ENCODE measurements at places on chromosomes 16 and 17.

DNA sequence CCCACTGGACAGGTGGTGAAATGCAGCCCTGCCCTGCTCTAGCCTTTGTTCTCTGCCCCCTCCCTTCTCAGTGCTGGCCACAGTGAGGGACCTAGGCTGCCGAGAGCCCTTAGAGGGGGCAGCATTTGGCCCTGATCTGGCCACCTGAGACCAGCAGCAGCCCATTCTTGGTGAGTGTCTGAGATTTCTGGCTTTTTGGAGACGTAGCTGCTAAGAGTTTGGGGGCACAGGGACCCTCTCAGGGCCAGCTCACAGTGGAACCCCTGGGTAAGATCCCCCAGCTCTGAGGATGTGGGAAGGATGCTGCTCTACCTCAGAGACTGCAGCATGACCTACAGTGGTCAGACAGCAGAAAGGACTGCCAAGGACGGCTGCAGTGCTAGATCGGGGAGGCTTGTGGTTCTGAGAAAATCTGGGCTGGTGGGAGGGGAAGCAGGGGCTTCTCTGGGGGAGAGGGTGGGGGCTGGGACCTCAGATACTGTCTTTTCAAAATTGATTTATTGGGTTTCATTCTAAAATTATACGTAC, 13.3 kb downstream of the GRB7 start:
- no peak for ATAC-seq

DNA sequence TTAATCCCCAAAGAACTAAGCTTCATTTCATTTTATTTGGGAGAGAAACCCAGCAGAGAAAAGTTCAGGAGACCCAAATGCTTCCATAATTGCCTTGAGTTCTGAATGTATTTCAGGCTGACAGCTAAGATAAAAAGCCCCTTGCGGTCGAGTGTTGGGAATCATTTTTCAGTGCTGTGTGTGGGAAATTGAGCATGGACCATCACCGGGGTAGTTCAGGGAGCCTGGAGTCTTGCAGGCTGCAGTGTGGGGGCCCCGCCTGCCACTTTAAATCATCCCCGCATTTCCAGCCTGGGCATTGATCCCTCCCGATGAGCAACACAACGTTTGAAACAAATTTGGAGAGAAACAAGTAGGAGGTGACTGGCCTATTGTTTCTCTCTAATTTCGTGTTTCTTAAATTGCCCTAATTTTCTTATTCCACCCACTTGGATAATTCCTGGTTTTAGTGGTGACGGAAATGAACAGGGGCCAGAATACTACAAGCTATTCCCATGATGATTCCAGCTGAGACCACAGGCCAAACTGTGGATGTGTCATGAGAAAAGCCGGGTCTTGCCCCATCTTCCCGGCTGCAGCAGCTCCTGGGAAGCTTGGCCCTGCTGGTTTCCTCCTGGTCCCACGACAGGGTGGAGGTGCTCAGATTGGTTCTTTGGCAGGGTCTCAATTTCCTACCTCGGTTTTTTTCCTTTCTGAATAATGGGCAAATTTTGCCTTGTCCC, 75.1 kb downstream of the FOXL1 start:
- ATAC-seq, result no peak

- ATAC-seq, result no peak
Measured at GRCh38 chr16:53809088-53809932, 105.4 kb downstream of the FTO start.

GRCh38 chr17:58092797-58093385, 9.7 kb downstream of the DYNLL2 start:
- no peak for ATAC-seq

DNA sequence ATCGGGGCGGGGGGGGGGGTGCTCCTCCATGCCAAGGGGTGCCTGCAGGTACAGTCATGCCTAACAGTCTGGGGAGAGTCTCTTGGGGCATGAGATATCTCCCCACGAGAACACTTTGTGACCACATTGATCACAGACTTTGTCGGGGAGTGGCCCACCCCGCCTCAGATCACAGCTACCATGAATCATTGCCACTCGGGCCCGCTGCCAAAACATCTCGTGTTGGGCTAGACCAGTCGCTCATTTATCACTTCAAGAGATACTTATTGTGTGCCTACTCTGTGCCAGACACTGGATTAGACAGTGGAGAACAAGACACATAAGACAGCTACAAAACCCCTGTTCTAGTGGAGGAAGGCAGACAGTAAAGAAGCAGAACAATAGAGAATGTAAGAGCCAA, 72.6 kb downstream of the CLEC16A start:
- peak; percentile 56 for ATAC-seq

DNA sequence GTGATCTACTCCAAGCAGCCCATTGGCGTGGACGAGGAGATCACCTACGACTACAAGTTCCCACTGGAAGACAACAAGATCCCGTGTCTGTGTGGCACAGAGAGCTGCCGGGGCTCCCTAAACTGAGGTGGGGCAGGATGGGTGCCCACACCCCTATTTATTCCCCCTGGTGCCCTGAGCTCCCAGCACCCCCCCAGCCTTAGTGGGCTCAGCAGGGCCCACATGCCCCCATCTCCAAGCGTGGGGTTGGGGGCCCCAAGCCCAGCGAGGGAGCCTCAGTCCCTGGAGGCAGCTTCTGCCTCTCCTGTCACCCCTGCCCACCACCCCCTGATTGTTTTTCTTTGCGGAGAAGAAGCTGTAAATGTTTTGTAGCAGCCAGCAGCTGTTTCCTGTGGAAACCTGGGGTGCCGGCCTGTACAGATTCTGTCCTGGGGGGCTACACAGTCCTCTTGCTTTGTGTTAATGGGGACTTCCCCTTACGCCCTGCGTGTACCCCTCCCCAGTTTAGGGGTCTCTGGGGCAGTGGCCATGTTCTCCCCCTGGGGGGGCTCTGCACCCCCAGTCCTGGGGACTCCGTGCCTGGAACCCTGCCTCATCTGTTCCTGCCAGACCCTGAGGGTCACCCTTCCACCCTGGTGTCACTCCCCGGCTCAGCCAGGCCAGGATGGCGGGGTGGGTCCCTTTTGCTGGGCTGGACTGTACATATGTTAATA, 953 bp upstream of the HSD3B7 start:
- ATAC-seq, result no peak

GRCh38 chr17:73308017-73308823, 3.6 kb downstream of the CDC42EP4 start:
- no peak for ATAC-seq

GRCh38 chr17:69117855-69118784, 23.6 kb downstream of the ABCA6 start:
- ATAC-seq, result no peak

DNA sequence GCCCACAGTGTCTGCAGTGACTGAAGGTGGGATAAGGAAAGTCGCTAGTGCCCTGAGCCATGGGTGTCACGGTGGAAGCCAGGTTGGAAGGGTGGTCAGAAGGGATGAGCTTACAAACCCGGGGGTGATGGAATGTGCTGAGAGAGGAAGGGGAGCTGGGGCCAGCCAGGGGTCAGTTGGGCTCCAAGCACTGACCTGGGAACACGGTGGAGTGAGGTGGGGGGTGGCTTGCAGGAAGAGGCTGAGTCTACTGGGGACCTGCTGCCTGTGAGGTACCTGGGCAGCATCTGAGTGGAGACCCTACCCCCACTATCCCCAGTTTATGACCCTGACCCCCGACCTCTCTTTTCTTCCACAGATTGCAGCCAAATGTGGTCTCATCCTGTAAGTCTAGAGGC, 3.1 kb downstream of the TMEM92 start:
- no peak for ATAC-seq

- peak; percentile 52 for ATAC-seq
Measured at GRCh38 chr16:31727553-31727952, 146.1 kb upstream of the ZNF267 start.

GRCh38 chr17:48961516-48962233, 6.7 kb downstream of the GIP start:
- ATAC-seq, result no peak

DNA sequence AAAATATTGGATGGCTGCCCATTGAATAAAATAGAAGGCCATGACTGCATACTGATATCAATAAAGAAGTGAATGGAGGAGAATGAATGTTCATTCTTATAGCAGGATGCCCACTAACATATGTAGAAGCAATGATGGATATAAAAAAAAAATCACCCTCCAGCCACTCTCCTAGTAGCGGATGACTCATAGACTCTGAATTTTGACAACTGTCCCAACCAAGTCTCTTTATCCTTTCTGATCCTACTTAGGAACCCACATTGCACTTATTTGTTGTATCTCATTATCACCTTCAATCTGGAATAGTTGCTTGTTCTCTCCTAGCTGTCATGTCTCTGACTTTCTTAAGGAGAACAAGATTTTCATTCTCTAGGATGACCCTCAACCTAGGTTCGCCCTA, 429.9 kb downstream of the HS3ST3B1 start:
- no peak for ATAC-seq

GRCh38 chr16:21235199-21235585, 1.7 kb downstream of the ANKS4B start:
- no peak for ATAC-seq

Data from activated T-helper 17 cell treated with anti-CD3 and anti-CD28 coated beads, Interleukin-2, amount 50 U/mL, for 72 hours (primary cell).